ENCODE measurements at places on chromosomes 7 and 10.

GRCh38 chr10:9024210-9024609 lies 969.7 kb downstream of the GATA3 start:
- DNase-seq, result no peak

DNA sequence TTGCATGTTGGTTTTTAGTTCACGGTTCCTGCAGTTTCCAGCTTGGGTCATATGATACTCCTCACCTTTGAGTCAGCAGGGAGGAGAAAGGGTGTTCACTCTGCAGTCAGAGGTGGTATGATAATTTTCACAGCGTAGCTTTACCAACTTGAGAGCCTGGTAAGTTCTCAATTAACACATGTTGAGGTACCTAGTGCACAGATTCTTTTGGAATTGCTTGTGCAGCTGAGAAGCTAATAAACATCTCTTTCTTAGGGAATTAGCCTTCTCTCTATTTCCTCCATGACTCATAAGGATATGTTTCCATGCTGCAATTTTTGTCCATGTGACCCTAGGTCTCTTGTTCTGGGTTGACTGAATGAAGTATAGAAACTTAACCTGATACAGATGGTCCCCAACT lies 166.6 kb downstream of the KIF20B start:
- DNase-seq, result no peak

GRCh38 chr7:148344406-148344805 lies 246.2 kb upstream of the C7orf33 start:
- no peak for DNase-seq

DNA sequence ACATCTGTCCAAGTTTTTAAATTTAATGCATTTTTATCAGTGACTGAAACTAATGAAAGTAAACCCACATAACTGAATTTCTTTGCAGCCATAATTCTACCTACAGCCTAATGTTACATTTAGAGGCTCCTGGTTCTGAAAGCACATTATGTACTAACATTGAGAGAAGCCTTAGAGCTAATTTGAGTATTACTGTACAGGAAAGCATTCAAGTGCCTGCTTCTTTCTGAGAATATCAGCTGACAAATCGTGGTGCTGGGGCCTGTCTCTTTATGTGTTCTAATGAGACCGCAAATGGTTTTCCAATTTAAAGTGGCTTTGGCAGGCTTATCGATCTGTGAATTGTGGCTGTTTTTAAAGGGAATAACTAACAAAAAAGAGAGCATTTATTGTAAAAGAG lies 32.3 kb upstream of the DGKB start:
- DNase-seq, result no peak

- DNase-seq, result peak; percentile 9
Measured at GRCh38 chr10:52004342-52004949, 305.1 kb upstream of the CSTF2T start.

DNA sequence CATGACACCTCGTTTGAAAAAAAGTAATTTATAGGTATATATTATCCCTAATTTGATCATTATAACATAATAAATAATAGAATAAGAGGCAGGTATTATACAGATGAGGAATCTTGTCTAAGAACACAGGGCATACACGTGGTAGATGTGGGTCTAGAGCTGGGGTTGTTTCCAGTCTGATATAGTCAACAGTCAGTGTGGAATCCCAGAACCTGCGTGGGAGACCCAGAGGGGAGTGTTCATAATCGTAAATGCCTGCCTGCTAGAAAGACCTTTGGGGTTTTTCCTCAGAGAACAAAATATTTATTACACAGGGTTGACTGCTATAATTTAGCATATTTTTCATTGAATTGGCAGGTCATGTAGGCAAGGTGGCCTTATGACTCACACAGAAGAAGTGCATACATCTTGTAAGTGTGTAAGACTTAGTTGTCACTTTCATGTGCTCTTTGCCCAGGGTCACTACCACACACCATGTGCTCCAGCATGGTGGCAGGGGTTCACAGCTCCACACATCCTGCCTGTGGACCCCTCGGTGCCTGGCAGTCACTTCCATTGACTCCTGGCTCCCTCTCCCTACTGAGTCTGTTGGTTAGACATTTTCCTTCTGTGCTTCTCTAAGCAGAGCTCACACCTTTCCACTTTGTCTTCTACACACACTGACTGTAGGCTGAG lies 94.9 kb upstream of the IKZF1 start:
- DNase-seq, result no peak

DNA sequence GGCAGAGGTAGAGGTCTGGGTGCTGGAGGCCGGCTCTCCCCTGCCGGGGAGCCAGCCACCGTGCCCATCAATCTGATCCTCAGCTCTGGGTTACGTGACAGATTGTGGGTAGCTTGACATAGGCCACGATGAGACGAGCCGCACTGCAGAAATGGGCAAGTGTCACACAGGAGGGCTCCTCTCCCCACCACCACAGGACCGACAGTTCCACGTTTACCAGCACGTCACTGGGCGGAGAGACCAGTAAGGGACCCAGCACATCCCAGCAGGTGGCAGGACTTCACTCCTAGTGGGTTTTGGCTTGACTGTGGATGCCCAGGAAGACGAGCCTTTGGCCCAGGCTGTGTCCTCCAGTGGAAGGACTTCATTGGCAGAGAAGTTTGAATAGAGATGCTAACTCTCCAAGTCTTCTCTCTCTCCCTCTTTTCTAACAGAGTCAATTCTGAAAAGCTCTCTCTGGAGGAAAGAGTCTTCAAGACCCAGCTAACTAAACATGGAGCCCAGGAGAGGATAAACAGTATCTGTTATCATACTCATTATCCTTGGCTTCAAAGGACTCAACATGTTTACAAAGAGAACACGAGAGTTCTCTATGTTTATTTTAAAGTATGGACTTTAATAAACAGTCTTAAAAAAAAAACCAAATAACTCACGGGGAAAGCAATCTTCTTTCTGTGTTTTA lies 129.3 kb upstream of the JCAD start:
- DNase-seq, result no peak

DNA sequence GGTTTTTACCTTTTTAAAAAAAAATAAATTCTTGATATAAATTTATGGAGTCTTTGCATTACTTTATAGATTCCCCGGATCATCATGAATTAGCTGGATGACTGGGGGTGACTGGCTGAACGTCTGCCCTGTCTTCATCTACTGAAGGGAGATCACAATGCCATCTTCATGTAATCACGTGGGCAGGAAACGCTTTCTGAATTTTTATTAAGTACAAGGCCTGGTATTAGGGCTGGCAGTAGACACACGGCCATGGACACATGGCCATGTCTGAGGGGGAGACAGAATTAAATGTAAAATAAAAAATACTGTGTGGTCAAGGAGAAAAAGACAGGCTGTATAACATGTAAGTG lies 111.2 kb downstream of the VIPR2 start:
- DNase-seq, result no peak

DNA sequence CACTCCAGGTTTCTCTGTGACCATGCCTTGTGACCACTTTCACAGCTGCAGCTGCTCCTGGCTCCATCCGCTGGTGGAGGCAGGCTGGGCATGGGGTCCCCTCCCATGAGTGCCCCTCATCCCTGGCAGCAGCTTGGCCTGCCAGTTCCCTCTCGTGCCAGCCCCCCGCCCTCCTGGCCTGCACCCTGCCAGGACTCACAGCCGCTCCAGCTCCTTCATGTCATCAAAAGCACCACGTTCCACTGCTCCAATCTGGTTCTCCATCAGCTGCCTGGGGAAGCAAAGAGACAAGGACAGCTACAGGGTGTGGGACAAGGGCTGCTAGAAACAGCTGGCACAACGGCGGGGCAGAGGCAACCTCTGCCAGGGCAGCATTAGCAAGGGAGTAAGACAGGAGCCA lies 22.6 kb downstream of the SLIT1 start:
- no peak for DNase-seq

DNA sequence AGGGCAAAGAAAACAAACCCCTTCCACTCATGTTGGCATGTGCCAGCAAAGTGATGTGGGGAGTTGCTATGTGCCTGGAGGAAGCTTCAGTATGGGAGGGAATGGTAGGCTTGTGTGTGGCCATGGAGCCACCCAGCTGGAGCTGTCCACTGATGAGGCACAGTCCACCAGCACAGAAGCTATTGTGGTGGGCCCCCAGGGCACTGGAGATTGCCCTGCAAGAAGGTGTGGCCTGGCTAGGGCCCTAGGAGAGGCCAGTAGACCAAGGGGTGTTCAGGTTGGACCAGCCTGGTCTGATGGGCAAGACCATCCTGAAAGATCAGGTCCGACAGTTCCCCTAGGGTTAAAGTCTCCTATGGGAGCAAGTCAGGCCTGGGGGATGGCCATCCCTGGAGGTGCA lies 22.1 kb upstream of the KEL start:
- no peak for DNase-seq

DNA sequence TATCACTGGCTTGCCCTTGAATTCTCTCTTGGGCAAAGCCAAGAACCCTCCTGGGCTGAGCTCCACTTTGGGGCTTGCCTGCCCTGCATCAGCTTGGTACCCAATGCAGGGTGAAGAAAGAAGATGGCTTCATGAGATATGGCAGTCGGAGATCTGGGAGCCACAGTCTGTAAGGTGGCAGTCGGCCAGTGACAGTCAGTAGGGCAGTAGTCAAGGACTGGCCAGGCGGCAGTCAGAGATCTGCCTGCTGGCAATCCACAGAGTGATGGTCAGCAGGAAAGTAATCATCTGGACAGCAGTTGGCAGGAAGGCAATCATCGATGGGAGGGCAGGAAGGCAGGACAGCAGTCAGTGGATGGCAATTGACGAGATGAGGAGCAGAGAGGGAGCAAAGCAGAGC lies 32.6 kb upstream of the CNNM1 start:
- no peak for DNase-seq

DNA sequence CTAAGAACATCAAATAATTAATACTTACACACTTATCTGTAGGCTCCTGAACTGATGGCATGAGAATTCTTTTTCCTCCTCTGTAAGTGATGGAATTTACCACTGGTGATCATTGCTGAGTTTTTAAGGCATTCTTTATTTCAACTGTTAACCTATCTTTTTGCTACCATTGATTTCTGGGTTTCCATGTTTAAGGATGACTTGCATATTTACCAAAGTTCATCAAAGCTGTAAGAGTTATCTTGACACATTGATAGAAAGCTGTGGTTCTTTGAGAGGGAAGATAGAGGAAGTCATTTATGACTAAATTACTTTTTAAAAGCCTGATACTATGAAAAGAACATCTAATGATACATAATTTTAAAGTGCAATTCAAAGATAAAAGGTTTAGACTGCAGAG lies 19.5 kb upstream of the GFRA1 start:
- DNase-seq, result no peak

DNA sequence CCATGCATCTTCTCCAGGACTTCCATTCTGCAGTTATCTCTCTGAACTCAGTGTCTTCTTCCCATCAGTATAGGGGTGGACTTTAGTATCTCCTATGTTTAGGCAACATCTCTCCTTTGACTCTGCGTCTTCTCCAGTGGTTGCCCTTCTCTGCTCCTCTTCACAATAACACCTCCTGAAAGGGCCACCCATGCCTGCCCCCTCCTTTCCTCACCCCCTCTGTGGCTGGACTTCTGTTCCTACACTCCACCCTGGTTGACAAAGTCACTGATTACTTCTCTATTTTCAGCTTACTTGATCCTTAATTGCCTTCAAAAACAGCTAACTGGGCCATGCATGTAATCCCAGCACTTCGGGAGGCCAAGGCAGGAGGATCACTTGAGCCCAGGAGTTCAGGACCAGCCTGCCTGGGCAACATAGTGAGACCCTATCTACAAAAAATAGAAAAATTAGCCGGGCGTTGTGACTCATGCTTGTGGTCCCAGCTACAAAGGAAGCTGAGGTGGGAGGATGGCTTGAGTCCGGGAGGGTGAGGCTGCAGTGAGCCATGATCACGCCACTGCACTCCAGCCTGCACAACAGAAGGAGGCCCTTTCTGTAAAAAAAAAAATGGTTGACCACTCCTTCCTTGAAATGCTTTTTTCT lies 13.7 kb downstream of the SRGN start:
- DNase-seq, result peak; percentile 54

DNA sequence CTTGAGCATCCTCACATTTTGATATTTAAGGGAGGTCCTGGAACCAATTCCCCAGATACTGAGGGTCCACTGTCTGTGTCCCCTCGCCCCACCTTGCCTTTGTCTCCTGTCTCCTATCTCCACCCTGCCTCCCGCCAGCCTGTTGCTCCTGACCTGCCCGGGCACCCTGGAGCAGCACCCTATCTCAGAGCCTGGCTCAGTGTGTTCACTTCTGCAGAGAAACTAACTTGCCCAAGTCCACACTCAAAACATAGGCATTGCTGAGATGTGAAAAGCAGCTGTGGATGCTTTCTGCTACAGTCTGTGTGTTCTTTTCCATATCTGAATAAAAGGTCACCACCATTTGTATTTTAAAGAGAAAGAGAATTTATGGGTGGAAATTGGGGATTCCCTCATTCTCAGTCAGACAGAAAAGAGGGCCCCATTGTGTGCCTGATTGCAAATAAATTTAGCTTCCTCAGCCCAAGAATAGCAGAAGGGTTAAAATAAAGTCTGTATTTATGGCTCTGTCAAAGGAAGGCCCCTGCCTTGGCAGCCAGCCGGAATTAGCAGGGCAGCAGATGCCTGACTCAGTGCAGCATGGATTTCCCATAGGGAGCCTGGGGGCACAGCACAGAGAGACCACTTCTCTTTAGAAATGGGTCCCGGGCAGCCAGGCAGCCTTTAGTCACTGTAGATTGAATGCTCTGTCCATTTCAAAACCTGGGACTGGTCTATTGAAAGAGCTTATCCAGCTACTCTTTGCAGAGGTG lies 161.3 kb downstream of the EGFR start:
- DNase-seq, result no peak

DNA sequence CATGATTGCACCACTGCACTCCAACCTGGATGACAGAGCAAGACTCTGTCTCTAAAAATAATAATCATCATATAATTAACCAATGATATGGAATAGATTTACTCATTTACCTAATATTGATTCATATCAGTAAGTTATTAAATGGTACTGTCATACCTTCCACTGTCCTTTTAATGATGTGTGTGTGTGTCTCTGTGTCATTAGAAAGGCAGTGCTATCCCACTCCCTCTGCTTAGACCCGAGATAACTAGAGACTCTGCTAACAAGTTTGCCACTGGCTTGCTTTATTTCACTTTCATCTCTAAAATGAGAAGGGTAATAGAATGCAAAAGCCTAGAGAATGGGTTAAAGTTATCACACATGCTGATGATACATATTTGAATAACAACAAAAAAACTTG lies 21.1 kb downstream of the MCM10 start:
- DNase-seq, result no peak

DNA sequence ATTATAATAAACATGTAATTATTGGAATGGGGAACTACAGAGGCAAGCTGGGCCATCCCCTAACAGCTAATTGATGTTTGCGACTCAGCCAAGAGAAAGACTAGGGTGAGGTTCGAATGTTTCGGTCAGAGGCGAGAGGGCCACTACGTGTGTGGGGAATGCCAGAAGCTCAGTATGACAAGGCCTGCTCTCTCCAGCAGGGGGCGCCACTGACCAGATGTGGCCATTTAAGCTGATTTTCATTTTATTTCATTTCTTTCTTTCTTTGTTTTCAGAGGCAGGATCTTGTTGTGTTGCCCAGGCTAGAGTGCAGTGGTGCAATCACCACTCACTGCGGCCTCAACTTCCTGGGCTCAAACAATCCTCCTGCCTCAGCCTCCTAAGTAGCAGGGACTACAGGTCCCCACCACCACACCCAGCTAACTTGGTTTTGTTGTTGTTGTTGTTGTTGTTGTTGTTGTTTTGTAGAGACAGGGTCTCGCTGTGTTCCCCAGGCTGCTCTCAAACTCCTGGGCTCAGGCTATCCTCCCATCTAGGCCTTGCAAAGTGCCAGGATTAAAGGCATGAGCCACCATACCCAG lies 38.1 kb downstream of the TMEM130 start:
- peak; percentile 77 for DNase-seq

- DNase-seq, result peak; percentile 29
Measured at GRCh38 chr7:80659120-80660055, 20.9 kb downstream of the CD36 start.

GRCh38 chr10:3783682-3784432 lies 1.2 kb downstream of the KLF6 start:
- no peak for DNase-seq

GRCh38 chr7:1533547-1534329 lies 3.2 kb downstream of the MAFK start:
- DNase-seq, result peak; percentile 49
